GM18507 (cell line): ENCODE measurements at places on chromosomes 7 and 10.

- no peak for DNase-seq
Observed at GRCh38 chr10:58675321-58675720, 162.6 kb downstream of the BICC1 start.

DNA sequence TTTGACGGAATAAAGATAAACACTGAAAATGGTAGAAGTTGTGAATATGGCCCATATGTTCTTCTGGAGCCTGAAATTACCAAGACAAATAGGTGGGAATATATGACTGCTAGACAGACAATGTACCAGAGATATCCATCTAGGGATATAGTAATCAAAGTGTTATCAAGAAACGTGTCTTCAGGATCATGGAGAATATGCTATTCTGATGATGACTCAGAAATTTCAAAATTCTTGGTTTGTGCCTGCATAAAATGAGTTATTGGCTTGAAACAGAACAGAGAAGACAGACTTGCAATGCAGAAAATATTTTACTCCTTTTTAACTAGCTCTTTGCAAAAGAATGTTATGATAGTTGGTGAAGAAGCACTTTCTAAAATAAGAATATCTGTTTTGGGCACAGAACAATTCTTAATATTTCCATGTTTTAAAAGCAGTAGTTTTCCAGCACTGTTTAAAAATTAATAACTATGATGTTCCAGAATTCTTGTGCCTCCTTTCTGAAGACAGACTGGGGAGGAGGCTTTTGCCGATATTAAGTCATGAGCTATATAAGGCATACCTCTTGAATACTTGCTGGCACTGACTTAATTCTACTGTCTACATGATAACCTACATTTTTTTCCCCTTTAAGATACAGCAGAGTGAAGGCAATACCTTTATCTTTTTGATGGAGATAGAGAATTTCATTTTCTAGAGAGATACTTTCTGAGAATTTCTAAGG lies 34.4 kb upstream of the CABCOCO1 start:
- DNase-seq, result no peak

GRCh38 chr10:95755511-95756004 lies 405 bp upstream of the ENTPD1 start:
- no peak for DNase-seq

- no peak for DNase-seq
Observed at GRCh38 chr10:91487911-91488582, 77.9 kb downstream of the HECTD2 start.

GRCh38 chr10:125257521-125258108 lies 97.3 kb upstream of the CTBP2 start:
- DNase-seq, result no peak

DNA sequence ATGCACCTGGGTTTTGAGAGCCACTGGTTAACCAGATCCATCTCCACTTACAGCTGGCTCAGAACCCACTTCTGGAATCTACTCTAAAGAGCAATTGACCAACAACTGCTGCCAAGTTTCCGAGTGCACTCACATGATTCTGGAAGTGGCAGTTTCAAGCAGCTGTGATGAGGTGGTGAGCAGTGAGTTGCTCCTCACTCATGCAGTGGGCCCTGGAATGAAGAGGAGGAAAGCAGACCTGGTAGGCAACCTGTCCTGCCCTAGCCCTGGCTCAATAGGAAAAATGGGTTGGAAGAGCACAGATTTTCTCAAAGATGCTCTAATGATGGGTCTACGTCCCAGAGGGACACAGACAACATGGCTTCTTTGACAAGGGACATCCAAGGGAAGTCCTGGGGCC lies 70.7 kb upstream of the NPY start:
- no peak for DNase-seq

GRCh38 chr7:25805027-25805687 lies 346.8 kb upstream of the NFE2L3 start:
- DNase-seq, result no peak

DNA sequence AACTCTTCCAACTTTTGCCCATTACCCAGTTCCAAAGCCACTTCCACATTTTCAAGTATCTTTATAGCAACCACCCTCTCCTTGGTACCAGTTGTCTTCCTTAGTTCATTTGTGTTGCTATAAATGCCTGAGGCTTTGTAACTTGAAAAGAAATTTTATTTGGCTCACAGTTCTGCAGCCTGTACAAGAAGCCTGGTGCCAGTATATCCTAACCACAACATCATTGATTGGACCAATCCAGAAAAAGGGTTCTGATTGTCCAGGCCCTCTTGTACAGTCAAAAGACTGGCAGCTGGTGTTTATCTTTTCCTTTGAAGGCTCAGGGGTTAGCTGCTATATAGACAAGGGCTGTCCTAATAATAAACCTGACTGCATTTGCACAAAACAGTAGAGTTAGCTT lies 21.1 kb upstream of the ABCC2 start:
- DNase-seq, result no peak

GRCh38 chr7:68248973-68249372 lies 1252.3 kb downstream of the TYW1 start:
- DNase-seq, result no peak

DNA sequence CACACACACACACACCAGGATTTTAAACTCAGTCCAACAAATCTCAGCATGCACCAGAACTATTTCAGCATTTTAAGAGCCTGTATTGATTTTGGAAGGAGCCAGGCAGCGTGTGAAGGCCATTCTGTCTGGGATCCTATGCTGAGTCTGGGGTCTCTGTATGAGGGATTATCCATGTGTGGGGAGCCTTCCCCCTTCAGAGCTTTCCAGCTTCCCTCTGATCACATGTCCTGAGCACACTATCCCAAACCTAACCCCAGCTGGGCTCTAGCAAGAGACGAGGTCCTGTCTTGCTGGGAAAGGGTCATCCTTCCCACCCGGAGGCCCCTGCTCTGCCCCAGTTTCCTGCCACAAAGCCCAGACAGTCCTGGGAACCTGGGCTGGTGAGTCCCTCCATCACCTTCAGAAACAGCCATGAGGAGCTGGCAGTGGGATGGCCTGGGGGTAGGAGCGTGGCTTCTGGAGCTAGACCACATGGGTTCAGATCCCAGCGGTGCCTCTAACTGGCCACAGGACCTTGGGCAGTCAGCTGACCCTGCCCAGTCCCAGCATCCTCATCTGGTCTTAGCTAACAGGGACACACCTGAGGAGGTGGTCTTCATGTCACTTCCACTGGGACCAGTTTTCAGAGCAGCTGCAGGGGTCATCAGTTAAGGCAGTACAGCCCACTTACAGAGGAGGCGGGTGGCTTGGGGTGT lies 79.6 kb upstream of the RET start:
- no peak for DNase-seq

GRCh38 chr10:43679509-43679908 lies 30.8 kb upstream of the ZNF32 start:
- DNase-seq, result no peak

DNA sequence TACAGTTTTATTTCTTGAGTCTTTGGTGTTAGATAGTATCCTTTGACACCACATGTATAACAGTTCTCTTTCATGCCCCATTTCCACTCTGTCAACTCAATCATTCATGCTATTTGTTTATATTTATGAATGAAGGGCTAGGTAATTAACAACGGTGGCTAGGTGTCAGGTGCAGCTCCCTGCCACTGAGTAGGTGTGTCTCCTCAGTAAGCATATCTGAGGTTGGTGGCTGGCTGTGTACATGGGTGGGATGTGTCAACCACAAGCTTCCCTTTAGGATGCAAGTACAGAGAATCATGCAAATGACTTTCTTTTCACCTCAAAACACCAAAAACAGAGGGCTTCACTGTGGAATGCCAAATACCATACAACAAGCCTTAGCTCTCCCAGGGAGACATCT lies 83.4 kb downstream of the ZNF365 start:
- DNase-seq, result peak; percentile 15

DNA sequence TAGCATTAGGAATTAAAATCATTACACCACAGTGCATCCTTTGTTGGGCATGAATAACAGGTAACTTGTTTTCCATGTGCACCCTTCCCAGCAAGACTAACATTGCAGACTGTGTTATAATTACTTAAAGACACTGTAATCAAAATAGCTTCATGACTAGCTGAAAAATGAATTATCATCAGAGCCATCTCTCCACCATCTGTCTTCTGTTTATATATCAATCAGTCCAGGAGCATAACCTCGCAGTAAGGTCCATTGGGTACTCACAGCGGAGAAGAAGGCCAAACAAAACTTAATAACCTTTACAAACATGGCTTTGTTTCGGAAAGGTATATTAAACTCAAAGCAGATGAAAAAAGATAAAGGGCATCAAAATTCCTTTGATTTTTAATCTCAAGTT lies 90.6 kb downstream of the ODAD2 start:
- DNase-seq, result no peak

GRCh38 chr7:134907639-134908038 lies 78.7 kb upstream of the AGBL3 start:
- no peak for DNase-seq

DNA sequence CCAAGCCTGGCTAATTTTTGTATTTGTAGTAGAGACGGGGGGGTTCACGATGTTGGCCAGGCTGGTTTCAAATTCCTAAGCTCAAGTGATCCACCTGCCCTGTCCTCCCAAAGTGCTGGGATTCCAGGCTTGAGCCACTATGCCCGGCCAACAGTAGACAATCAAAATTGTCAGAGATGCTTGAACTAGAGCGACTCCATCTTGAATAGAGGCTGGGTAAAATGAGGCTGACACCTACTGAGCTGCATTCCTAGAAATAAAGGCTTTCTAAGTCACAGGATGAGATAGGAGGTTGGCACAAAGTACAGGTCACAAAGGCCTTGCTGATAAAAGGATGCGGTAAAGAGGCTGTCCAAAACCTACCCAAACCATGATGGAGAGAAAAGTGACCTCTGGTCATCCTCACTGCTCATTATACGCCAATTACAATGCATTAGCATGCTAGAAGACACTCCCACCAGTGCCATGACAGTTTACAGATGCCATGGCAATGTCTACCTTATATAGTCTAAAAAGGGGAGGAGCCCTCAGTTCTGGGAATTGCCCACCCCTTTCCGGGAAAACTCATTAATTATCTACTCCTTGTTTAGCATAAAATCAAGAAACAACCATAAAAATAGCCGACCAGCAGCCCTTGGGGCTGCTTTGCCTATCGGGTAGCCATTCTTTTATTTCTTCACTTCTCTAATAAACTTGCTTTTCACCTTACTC lies 134.5 kb downstream of the BAMBI start:
- DNase-seq, result no peak

- peak; percentile 36 for DNase-seq
Observed at GRCh38 chr7:139775829-139776266, 1.9 kb downstream of the HIPK2 start.

DNA sequence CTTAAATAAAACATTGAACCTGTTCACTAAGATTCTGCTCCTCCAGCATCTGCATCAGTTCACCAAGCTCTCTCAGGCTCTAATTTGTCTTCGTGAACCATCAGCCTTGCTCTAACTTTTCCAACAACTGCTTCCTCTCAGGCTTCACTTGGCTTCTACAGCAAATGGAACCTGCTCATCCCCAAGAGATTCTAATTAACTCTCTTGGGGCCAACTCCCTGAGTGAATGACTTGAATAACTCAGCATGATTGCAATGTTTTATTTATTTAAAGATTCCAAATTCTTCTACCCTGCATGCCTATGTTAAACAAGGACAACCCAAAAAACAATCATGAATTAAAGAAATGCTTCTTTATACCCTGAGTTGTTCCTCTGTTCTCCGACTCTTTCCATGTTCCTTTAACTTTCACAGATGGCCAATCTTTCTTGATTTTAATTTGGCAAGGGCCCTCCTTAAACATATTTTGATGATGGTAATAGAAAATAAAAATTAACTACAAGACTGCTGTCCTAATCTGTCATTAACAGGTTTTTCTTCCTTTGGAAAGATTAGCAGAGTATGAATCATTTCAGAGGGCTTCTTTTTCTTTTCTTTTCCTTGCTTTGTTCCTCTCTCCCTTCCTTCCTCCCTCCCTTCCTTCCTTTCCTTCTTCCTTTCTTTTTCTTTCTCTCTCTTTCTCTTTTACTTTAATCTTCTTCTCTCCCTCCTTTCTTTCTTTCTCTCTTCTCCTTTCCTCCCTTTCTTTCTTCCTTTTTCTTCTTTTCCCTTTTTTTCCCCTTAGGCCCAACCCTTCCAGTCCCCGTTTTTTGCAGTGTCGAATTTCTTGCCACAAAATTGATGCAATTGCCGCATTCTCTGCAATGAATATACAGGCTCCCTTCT lies 195.0 kb upstream of the RHOBTB1 start:
- no peak for DNase-seq

DNA sequence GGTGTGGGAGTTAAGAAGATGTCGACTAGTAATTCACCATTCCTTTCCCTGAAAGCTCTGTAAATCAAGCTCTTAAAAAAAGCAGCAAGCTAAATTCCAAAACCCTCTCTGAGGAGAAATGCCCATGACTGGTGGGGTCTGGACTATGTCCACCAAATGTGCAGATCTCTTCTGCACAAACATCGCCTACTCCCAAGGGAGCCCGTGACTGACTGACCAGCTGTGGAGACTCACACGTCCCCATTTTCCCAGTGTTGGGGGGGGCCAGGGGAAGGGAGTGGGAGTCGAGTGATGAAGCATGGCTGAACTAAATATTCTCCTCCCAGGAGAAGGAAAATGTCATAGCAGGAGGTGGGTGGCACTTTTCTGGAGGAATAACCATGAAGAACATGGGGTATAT lies 164.1 kb upstream of the HPS1 start:
- no peak for DNase-seq

DNA sequence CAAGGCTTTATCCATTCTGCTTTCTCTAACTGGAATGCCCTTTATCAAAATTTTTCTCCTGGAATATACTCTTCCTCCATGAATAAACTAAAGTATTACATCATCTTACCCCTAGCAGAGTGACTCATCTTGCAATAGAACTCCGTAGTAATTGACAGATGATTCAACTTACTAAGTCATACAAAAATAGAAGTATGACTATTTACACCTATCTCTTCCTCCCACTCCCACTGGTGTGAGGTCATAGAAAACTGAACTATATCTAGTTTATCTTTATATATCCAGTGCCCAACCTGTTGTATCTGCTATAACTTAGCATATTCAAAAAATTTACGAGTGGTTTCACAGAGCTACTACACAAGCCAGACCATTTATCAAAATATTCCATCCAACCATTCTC lies 26.1 kb downstream of the ABCB1 start:
- no peak for DNase-seq

DNA sequence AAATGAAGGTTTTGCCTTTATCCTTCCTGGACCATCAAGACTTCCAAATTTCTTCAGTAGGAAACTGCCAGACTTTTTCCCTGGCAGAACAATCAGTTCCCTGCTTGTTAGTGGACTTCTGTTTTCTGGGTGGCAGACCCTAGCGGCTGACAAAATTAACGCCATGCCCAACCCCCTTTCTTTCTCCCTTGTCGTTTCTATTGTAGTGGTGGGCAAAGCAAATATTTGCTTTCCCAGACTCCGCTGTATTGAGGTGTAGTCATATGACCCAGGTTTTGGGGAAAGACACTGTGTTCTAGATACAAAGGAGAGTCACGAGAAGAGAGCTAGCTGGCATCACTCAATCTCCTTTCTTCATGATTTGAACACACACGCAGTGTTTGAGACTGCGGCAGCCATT lies 7.7 kb downstream of the PON2 start:
- DNase-seq, result no peak
